Chondrocyte (in vitro differentiated cells): ENCODE measurements at places on chromosomes 1 and 21. TPM values are rescaled to one million over a fixed set of nuclear protein-coding genes. Genes with fewer than 3 reads are reported as not detected.
A peak's percentile ranks its signal among the peaks of the same experiment; 100 is the strongest.

GRCh38 chr1:213394837-213395236 is 343.8 kb downstream of the RPS6KC1 start:
- peaks cover 3% of the 10 kb centered on the region for H3K4me1 ChIP-seq
- no peak for DNase-seq
- no peak overlapping the region for H3K4me3 ChIP-seq
- H3K27me3 ChIP-seq: peaks cover 13% of the 10 kb centered on the region

DNA sequence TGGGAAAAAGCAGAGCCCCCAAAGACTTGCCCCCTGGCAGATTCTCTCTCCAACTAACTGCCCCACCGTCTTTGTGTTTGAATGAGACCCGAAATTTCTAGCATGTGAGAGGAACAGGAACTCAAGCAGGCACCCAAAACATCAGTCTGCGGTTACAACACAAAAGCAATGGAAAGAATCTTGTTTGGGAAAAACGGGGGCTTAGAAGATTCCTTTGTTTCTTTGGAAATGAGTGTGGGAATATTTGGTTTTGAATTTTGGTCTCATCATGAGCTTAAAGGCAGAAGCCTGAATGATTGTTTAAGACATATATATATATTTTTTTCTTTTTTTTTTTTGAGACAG is 188.9 kb upstream of the TMEM51 start:
- H3K36me3 ChIP-seq: peaks cover 21% of the 10 kb centered on the region
- H3K27me3 ChIP-seq: no peaks in the 10 kb centered on the region
- peaks cover 17% of the 10 kb centered on the region for H3K4me1 ChIP-seq
- peak overlapping the region; percentile 8 for H3K27ac ChIP-seq
- no peak overlapping the region for H3K4me3 ChIP-seq

- H3K27me3 ChIP-seq: no peaks in the 10 kb centered on the region
- peak overlapping the region; percentile 89 for H3K27ac ChIP-seq
- DNase-seq: no peak
- no peak overlapping the region for H3K4me3 ChIP-seq
- peaks cover 73% of the 10 kb centered on the region for H3K4me1 ChIP-seq
Observed at GRCh38 chr1:8371372-8371991, 53.6 kb downstream of the SLC45A1 start.

GRCh38 chr21:15343066-15343465 is 278.3 kb upstream of the NRIP1 start:
- no peak for DNase-seq
- H3K27ac ChIP-seq: no peak overlapping the region
- H3K36me3 ChIP-seq: no peaks in the 10 kb centered on the region
- H3K27me3 ChIP-seq: no peaks in the 10 kb centered on the region

DNA sequence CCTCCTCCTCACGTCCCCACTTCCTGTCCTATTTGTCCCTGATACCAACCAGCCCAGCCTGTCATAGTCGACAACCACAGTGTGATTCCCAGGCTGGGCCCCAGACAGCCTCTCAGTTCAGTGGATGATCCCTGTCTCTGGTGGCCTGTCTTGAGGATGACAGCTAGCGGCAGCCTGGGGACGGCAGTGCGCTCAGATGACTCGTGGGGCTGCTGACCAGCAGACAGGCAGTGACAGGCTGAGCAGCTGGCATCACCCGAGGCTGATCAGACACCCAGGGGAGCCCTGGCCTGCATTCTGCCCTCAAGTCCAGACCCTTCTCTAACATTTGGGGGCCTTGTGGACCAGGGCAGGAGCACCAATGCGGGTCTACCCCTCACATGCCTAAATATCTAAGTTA is 21.0 kb downstream of the NKAIN1 start:
- H3K27me3 ChIP-seq: peaks cover 6% of the 10 kb centered on the region
- peaks cover 7% of the 10 kb centered on the region for H3K4me1 ChIP-seq
- H3K27ac ChIP-seq: no peak overlapping the region
- no peak for DNase-seq

DNA sequence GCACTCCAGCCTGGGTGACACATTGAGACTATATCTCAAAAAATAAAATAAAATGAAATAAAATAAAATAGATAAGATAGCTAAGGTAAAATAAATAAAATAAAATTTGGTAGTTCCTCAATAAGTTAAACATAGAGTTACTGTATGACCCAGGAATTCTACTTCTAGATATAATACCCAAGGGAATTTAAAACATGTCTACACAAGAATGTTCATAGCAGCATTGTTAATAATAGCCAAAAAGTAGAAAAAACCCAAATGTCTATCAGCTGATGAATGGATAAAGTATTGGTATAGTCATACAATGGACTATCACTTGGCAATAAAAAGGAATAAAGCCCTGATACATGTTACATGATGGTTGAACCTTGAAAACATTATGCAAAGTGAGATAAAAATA is 47.8 kb downstream of the CEP350 start:
- DNase-seq: no peak
- peaks cover 12% of the 10 kb centered on the region for H3K36me3 ChIP-seq
- no peak overlapping the region for H3K4me3 ChIP-seq
- no peaks in the 10 kb centered on the region for H3K4me1 ChIP-seq
- H3K27ac ChIP-seq: no peak overlapping the region

DNA sequence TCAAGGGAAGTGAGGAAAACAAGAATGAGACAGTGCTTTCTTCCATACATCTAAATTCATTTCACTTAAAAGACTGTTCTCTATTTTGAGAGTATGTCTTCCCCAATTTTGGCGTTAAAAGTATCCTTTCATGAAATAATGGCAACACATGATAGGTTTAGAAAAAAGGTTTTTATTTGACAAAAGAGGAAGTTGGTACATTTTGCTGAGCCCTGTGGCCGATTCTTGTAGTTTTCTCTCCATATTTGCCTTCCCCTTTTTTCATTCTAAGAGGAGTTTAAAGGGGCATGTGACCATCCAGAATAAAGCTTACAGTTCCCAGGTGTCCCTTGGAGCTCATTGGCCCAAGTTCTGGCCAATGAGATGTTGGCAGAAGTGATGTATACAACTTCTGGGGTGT is 140.4 kb upstream of the KCNE2 start:
- no peaks in the 10 kb centered on the region for H3K27me3 ChIP-seq
- no peak for DNase-seq
- H3K27ac ChIP-seq: no peak overlapping the region
- no peak overlapping the region for H3K4me3 ChIP-seq
- H3K36me3 ChIP-seq: no peaks in the 10 kb centered on the region

- H3K27ac ChIP-seq: peak overlapping the region; percentile 65
- peaks cover 22% of the 10 kb centered on the region for H3K36me3 ChIP-seq
- no peak overlapping the region for H3K4me3 ChIP-seq
- no peak for DNase-seq
- no peaks in the 10 kb centered on the region for H3K27me3 ChIP-seq
Observed at GRCh38 chr1:37682334-37682987, 9.9 kb upstream of the CDCA8 start.

DNA sequence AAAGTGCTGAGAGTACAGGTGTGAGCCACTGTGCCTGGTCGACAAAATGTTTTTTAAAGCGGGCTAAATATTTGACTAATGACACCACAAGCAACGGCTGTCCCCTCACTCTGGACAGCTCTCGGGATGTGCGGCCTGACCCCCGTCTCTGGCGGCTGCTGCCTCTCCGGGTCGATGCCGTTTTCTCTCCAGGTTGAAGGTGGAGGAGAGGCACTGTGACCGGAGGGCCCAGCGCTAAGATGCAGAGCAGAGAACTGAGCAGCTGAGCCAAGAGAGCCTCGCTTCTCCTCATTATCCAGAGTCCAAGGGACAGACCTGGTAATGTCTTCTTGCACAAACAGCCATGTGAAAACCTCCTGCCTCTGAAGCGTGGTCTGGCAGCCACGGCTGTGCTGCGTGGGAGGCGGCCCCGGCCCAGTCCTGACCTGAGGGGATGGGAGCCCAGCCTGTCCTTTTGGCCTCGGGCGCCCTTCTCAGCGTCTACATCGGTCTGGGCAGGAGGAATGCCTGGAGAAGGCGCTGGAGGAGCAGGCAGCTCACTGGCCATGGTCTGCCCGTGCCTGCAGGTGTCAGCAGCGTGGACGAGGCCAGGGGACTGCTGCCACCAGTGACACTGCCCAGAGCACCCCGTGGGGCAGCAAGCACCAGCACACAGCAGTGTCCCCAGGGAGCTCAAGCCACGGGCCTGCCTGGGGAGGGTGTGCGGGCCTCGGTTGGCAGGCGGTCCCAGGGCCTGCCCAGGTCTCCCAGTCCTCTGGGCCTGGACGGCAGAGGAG is 10.3 kb downstream of the MORN1 start:
- H3K27me3 ChIP-seq: no peaks in the 10 kb centered on the region
- peak; percentile 82 for DNase-seq
- H3K27ac ChIP-seq: no peak overlapping the region
- no peaks in the 10 kb centered on the region for H3K4me1 ChIP-seq

DNA sequence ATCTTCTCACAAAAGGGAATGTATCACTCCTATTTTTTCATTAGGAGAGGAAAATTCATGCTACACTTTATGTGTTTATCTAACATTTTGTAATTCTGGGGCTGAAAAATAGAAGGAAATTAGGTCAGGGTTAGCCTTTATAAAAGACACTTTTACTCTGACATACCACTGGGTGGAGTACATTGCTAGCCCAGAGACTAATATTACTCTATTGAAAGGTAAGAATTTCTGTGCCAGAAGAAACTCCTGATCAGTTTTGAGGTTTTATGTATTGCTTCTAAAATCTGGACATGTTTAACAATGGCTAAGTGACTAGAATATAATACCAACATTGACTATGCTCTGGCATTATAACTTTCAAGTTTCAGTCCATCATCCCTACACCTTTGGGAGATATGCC is 724.6 kb downstream of the USP25 start:
- no peaks in the 10 kb centered on the region for H3K27me3 ChIP-seq
- DNase-seq: no peak
- peaks cover 24% of the 10 kb centered on the region for H3K4me1 ChIP-seq
- no peak overlapping the region for H3K4me3 ChIP-seq
- H3K27ac ChIP-seq: no peak overlapping the region

GRCh38 chr1:153976819-153977249 is 640 bp downstream of the JTB start:
- H3K36me3 ChIP-seq: peaks cover 16% of the 10 kb centered on the region
- H3K27me3 ChIP-seq: no peaks in the 10 kb centered on the region
- H3K4me1 ChIP-seq: peaks cover 27% of the 10 kb centered on the region
- peak overlapping the region; percentile 95 for H3K4me3 ChIP-seq
- no peak for DNase-seq

DNA sequence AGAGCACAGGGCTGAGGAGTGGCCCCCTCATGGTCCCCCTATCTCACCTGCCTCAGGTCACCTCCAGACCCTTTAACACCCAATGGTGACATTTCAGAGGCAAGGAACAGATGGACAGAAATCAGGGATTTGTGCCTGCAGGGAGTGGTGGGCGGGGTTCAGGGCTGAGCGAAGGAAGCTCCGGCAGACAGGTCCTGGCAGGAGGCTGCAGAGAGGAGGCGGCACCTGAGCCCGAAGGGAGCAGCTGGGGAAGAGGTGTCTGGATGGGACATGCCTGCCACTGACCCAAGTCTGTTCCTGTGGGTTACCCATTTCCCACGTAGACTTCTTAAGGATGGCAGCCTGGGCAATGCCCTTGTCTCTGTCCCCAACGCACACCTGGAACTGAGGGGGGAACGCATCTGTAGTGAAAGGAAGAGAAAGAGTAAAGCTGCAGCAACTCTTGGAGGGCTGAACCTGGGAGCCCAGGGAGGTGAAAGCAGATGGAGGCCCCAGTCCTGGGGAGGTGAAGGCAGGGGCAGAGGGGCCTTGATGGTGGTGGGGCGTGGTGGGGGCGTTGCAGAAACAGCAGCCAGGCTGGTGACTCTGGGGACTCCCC is 61.6 kb upstream of the ADARB1 start:
- DNase-seq: peak; percentile 72
- no peaks in the 10 kb centered on the region for H3K36me3 ChIP-seq
- peak overlapping the region; percentile 81 for H3K27ac ChIP-seq
- H3K27me3 ChIP-seq: no peaks in the 10 kb centered on the region

DNA sequence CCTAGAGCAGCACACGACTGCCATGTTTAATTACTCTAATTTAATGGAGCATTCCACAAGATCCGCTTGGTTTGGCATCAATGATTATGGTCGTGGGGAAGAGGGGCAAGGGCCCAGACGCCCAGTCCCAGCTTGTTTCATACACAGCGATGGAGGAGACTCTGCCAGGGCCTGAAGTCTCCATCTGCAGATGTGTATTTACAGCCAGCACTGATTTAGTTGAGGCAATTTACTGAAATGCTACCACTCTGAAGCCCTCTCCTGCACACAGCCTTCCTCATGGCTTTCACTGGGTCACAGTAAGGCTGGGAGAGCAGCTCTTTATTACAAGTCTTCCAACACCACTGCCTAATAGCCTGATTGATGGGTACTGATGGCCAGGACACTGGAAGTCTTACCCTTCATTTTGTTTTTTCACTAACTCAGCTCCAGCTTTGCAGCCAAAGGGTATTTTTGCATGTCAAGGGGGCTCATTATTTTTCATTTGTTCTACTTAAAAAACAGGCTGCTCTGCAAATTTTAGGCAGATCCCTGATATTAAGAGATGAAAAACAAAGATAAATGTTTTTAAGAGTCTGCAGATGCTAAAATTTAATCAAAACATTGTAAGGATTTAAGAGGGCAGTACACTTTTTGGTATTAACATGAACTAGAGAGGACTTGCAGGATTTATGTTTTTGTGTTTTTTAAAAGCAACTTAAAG is 236.3 kb downstream of the SIPA1L2 start:
- H3K27ac ChIP-seq: no peak overlapping the region
- H3K4me1 ChIP-seq: no peaks in the 10 kb centered on the region
- H3K36me3 ChIP-seq: peaks cover 2% of the 10 kb centered on the region
- no peak for DNase-seq

- H3K27me3 ChIP-seq: no peaks in the 10 kb centered on the region
- H3K36me3 ChIP-seq: no peaks in the 10 kb centered on the region
- H3K4me3 ChIP-seq: no peak overlapping the region
- no peak overlapping the region for H3K27ac ChIP-seq
- DNase-seq: no peak
Observed at GRCh38 chr1:163747855-163748254, 426.1 kb downstream of the NUF2 start.

GRCh38 chr1:153933955-153934354 is 11.2 kb upstream of the GATAD2B start:
- H3K36me3 ChIP-seq: peaks cover 30% of the 10 kb centered on the region
- H3K27me3 ChIP-seq: no peaks in the 10 kb centered on the region
- peak; percentile 49 for DNase-seq

- H3K36me3 ChIP-seq: no peaks in the 10 kb centered on the region
- no peak overlapping the region for H3K4me3 ChIP-seq
- no peaks in the 10 kb centered on the region for H3K4me1 ChIP-seq
- peaks cover 3% of the 10 kb centered on the region for H3K27me3 ChIP-seq
- no peak for DNase-seq
- H3K27ac ChIP-seq: no peak overlapping the region
Observed at GRCh38 chr1:98914547-98914946, 90.1 kb downstream of the PLPPR5 start.

GRCh38 chr1:192879406-192879805 is 70.6 kb downstream of the RGS2 start:
- no peak for DNase-seq
- H3K27ac ChIP-seq: no peak overlapping the region
- no peaks in the 10 kb centered on the region for H3K27me3 ChIP-seq

- peaks cover 48% of the 10 kb centered on the region for H3K4me1 ChIP-seq
- H3K27ac ChIP-seq: peak overlapping the region; percentile 89
- peak overlapping the region; percentile 44 for H3K4me3 ChIP-seq
- no peak for DNase-seq
- H3K27me3 ChIP-seq: no peaks in the 10 kb centered on the region
- H3K36me3 ChIP-seq: no peaks in the 10 kb centered on the region
Observed at GRCh38 chr1:1359664-1360468, 1.5 kb upstream of the MXRA8 start.

CBR3 gene
- total RNA-seq: 3.4 to 7.4 TPM (median 3.5 TPM) in 3 replicates

PTPRC gene
- not detected in 3 replicates for total RNA-seq

GNPAT gene
- total RNA-seq: 37.6 to 43.2 TPM (median 37.9 TPM) in 3 replicates

OR10K2 gene
- not detected in 3 replicates for total RNA-seq

MSH4 gene
- 0.20 to 0.48 TPM in 2 of 3 replicates, not detected in the other for total RNA-seq

S100A11 gene
- total RNA-seq: 546 to 749 TPM (median 741 TPM) in 3 replicates

SLC44A3 gene
- total RNA-seq: 1.5 to 2.5 TPM (median 2.2 TPM) in 3 replicates

STMN1 gene
- total RNA-seq: 111 to 156 TPM (median 152 TPM) in 3 replicates

MLLT11 gene
- 42.8 to 49.9 TPM (median 42.8 TPM) in 3 replicates for total RNA-seq

F3 gene
- total RNA-seq: 4.5 to 6.5 TPM (median 6.3 TPM) in 3 replicates
